Activated CD4-positive, alpha-beta T cell treated with anti-CD3 and anti-CD28 coated beads, Interleukin-2, amount 50 U/mL, for 48 hours (primary cell): ENCODE measurements at places on chromosomes 16 and 17.

DNA sequence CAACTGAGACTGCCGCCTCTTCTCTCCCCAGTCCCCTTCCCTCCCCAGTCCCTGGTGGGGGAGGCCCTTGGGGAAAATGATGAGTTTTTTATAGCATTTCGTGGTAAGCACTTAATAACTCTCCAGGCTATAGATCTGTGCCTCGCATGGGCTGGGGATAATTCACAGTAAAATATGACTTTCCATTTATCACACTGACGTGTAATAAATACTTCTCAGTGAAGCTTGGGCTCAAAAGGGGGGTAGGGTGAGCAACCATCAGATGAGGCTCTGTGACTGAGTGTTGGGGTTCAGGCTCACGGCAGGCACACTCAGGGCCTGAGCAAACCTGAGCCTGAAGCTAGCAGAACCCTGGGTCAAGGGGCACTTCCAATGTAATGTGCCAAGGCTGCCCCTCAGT is 101.6 kb downstream of the CCT6B start:
- peak; percentile 5 for DNase-seq

- DNase-seq: no peak
Observed at GRCh38 chr17:73387746-73388577, 76.2 kb upstream of the CDC42EP4 start.

DNA sequence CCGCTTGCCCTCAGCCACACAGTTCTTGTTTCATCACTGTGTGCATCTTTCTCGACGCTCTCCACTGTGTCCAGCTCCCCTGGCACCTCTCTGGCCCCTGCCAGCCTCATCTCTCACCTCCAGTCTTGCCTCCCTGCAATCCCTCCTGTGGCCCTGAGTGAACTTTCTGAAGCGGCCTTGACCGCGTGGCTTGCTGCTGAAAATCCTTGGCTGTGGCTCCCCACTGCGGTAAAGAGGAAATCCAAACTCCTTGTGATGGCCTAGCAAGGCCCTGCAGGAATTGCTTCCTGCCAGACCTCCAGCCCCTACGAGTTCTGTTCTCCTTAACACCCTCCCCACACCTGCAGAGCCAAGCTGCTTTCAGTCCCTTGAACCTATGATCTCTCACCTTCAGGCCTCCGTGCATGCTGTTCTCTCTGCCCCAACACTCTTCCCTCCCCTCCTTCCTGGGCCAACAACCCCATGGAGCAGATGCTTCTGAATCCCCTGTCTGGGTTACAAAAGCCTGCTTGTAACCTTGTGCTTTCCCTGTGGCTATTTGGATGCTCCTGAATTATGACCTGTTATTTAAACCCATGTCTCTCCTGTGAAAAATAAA is 33.6 kb upstream of the BRD7 start:
- DNase-seq: no peak

- no peak for DNase-seq
Observed at GRCh38 chr17:1611715-1612114, 16.9 kb downstream of the SLC43A2 start.

- no peak for DNase-seq
Observed at GRCh38 chr16:2829501-2830354, at the start of gene ZG16B. TSS of gene ZG16B (plus strand) at chr16:2830303. CDS start at chr16:2830442, 139 bp downstream.

DNA sequence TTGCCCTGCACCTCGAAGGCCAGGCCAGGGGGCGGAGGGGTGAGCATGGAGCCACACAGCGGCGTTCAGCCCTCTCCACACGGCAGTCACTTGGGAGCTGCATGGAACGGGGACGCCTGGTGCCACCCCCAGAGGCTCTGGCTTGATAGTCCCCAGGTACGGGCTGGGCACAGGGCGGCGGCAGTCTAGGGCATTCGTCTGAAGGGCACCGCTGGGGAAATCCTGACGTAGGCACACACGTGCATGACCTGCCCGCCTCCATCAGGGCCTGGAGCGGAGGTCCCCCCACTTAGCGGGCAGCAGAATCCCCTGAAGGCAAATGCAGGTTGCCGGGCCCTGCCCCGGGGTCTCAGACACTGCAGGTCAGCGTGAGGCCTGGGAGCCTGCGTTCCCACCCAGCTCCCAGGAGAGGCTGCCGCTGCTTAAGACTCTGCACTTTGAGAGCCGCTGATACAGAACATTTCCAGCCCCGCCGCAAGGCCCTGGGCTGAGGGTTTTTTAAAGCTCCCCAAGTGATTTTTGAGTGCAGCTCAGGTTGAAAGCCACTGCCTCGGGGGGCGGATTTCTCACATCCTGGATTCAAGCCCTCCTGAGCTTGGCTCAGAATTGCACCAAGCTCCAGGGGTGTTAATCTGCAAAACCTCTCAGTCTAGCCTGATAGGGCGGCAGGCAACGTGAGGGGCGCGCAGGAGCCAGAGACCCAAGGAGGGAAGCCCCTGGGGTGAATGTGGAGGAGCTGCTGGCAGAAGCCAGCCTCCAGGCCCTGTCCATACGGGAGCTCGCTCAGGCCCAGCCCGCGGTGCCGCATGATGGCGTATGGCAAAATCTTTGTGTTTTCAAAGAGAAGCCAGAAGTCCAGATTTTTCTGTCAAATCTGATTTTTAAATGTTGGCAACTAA is 182.3 kb upstream of the GSE1 start:
- no peak for DNase-seq

- no peak for DNase-seq
Observed at GRCh38 chr17:74340470-74341023, 14.5 kb downstream of the KIF19 start.

DNA sequence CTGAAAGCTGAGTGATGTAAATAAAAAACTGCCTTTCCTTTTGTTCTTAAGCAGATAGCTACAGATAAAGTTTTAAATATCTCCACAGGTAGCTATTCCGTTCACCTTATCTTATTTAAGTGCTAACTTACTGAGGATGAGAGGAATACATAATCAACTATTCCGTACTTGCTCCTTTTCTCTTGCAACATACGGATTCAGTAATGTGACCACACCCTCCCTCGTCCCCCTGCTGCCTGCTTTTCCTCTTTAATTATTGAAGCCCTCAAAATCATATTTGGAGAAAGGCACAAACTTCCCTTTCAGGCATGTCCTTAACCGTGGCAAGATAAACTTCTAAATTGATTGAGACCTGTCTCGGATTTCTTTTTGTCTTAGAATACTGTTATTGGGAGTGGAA is 101.4 kb downstream of the MAP2K4 start:
- no peak for DNase-seq

GRCh38 chr16:69273009-69273408 is 38.1 kb upstream of the VPS4A start:
- no peak for DNase-seq

- no peak for DNase-seq
Observed at GRCh38 chr17:34259146-34259545, 4.1 kb downstream of the CCL2 start.

GRCh38 chr16:89335803-89336485 is 118.4 kb downstream of the ZNF778 start:
- no peak for DNase-seq
